Mucosa of descending colon (tissue), 3 donors: ENCODE measurements at places on chromosomes 6 and 20.

GRCh38 chr6:20338156-20338555, 63.5 kb upstream of the E2F3 start:
- DNase-seq, result no peak

GRCh38 chr6:135267085-135267484, 86.0 kb downstream of the MYB start:
- DNase-seq, result no peak

DNA sequence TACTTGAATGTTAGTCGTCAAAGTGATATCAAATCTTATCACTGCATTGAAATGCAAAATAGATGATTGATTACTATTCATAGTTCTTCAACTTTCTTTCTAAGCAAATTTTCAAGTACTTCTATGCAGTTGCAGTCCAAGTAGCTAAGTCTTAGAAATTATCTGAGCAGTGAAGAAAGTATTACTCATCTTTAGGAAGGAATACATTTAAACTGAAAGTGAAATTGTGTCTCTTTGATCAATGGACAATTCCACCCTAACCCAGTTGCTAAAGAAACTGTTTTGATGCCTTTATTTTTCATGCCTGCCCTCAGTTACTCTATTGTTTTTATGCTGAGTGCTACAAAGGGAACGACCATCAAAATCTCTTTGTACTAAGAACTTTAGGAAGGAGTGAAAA, 337.4 kb downstream of the GRIK2 start:
- no peak for DNase-seq

- DNase-seq, result no peak
These were observed 295.9 kb upstream of the SOX4 start for GRCh38 chr6:21297665-21298064.

- no peak for DNase-seq
These were observed 164.2 kb upstream of the PLN start for GRCh38 chr6:118383924-118384323.
